ENCODE measurements at places on chromosomes 12 and 14. TPM values are rescaled to one million over a fixed set of nuclear protein-coding genes. Genes with fewer than 3 reads are reported as not detected.

ABCB9 gene
- 4.6 TPM for total RNA-seq

KLRB1 gene
- not detected for total RNA-seq

FOXN4 gene
- 0.29 TPM for total RNA-seq

KRT81 gene
- not detected for total RNA-seq

RBP5 gene
- total RNA-seq: 2.1 TPM

TDRD9 gene
- total RNA-seq: not detected

P2RX2 gene
- 1.8 TPM for total RNA-seq

ANKRD33 gene
- total RNA-seq: 0.81 TPM

ATP6V1D gene
- 86.3 TPM for total RNA-seq

CCDC198 gene
- total RNA-seq: not detected

RDH16 gene
- 0.31 TPM for total RNA-seq

LYZ gene
- total RNA-seq: not detected

KRT1 gene
- not detected for total RNA-seq

CLEC4C gene
- total RNA-seq: 0.26 TPM

PMCH gene
- not detected for total RNA-seq

CLEC1B gene
- total RNA-seq: not detected

Data from H9 (cell line).